ENCODE measurements at places on chromosomes 16 and 17.

GRCh38 chr17:66655861-66656260, 179.1 kb upstream of the CACNG5 start:
- DNase-seq, result peak; percentile 18

GRCh38 chr16:83606486-83607030, 201.2 kb upstream of the HSBP1 start:
- no peak for DNase-seq

GRCh38 chr17:16882243-16882925, 89.5 kb downstream of the TNFRSF13B start:
- DNase-seq, result no peak

DNA sequence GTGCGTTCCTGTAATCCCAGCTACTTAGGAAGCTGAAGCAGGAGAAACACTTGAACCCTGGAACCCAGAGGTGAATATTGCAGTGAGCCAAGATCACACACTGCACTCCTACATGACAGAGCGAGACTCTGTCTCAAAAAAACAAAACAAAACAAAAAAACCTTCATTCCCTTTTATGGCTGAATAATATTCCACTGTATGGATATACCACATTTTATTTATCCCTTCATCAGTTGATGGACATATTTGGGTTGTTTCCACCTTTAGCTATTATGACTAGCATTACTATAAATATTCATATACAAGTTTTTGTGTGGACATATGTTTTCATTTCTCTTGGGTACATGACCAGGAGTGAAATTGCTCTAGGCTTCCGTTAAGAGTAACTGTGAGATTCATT, 30.9 kb upstream of the PRKCA start:
- no peak for DNase-seq

GRCh38 chr16:86991679-86992078, 325.5 kb downstream of the C16orf95 start:
- DNase-seq, result no peak

DNA sequence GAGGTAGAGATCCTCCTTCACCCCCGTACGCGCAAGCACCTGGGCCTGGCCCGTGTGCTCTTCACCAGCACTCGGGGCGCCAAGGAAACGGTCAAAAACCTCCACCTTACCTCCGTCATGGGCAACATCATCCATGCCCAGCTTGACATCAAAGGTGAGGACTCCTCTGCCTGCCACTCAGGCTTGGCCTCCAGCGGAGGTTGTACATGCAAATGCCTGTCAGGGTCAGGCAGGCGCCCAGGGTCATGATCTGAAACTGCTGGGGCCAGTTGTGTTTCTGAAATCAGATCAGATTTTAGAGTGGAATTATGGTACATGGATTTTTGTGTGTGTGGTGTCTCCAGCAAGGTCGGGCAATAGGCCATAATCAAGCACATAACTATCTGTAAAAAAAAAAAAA, 3.8 kb downstream of the SETD1A start:
- DNase-seq, result no peak

DNA sequence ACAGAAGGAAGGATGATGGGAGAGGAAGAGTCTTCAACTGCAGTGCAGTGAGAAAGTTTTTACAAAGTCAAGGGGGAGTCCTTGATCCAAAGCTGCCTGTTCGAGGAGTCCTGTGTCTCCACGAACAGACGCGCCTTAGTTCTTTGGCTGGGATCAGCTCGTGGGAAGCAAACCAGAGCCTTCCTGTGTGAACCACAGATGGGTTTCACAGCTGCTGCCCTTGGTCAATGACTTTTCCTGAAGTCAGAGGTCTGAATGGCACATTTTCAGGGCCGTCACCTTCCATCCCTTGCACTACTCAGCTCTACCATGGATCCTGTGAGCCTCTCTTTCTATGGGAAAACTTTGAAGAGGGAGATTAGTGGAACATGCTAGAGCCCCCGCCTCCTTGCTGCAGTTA, 4.2 kb upstream of the SBK1 start:
- DNase-seq, result no peak

GRCh38 chr17:2023692-2024571, 1.2 kb downstream of the RTN4RL1 start:
- DNase-seq, result no peak

- no peak for DNase-seq
These were observed 434.6 kb upstream of the MAF start for GRCh38 chr16:80034948-80035663.

GRCh38 chr17:48506246-48506645, 24.6 kb downstream of the HOXB1 start:
- DNase-seq, result no peak

DNA sequence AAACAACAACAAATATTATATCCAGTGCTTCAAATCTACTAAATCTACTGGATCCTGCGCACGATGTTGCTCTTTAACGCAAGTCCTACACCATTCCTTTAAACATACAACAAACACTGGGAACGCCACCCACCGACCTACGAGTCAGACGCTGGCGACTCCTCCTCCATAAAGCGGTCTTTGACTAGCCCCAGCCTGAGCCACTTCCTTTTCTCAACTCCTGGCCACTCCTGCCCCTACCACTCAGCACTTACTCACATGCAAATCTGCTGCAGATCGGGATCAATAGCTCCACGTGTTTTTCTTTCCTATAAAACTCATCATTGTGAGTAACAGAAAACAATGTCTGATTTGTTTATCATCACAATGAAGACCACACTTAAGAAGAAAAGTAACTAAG, 32.8 kb upstream of the MNT start:
- no peak for DNase-seq

- no peak for DNase-seq
These were observed 10.2 kb downstream of the NOG start for GRCh38 chr17:56603486-56604238.

DNA sequence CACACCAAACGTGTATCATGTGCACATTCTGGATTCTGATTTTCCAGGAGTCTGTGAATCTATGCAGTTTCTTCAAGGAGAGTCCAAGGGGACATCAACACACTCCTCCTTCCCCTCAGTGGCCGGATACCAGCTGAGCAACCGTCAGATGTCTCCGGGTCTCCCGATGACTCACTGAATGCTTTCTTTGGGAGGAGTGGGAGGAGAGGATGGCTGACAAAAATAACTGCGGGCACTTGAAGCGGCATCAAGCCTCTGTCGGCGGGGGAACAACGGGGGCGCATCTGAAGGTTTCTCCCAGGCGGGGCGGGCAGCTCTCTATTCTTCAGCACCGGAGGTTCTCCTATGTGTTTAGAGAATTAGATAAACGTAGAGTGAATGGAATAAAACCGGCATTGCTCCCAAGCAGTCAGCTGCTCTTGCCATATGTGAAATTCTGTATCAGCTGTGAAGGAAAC, 24.6 kb upstream of the LRRC75A start:
- DNase-seq, result no peak

DNA sequence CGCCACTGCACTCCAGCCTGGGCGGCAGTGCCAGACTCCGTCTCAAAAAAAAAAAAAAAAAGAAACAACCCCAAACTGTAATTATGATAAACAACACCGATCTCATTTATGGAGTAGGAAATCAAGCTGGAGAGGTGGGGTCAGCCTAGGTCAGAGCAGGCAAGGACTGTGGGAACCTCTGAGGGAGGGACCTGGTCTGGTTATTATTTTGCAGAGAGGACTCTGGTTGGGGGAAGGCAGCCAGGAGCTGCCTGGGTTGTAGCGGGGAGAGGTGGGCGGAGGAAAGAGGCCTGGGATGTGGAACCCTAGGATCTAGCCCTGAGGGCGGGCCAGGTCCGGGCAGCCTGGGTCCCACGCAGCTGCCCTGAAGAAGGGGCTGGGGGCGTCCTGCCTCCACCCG, 10.9 kb upstream of the HS3ST6 start:
- DNase-seq, result no peak

GRCh38 chr16:58088091-58088490, 41.1 kb downstream of the CFAP20 start:
- DNase-seq, result no peak

DNA sequence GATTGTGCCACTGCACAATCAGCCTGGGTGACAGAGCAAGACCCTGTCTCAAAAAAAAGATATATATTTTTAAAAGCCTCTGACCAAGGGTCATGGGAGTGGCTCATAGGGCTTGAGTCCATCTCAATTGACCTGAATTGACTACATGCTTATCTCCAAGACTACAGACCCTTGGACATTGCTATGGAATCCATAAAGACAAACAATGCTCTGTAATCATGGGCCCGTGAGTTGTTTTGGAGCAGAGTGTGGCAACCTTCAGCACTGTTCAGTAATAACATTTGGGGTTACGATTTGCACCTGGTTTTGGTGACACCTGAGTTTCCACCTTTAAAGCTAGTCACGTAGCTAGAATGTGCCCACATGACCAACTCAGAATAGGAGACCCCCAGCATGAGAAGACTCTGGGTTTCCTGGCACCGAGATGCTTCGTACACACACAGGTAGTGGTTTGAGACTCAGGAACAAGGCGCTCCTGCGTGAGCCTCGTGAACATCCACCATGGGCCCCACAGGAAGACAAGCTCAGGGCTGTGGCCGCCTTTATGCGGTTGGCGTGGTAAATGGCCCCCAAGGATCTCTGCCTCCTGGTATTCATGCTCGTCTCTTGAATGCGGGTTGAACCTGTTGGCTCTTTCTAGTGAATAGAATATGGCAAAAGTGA, 66.6 kb upstream of the RPH3AL start:
- no peak for DNase-seq

DNA sequence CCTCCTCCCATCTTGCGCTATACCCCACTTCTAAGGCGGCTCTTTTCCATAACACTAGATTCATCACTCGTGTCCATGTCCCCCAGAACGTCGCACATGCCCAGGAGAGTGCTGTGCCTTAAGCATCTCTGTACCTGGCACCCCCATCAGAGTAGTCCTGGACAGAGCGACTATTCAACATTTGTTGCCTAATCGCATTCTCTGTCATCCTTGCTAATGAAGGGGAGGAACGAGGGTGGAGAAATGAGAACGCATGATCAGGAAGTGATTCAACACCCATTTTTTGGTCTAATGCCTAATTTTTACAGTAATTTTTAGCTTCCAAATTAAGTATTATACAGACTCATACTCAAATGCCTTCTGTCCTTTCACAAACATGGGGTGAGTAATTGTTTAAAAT, 53.2 kb downstream of the SLC39A11 start:
- DNase-seq, result no peak

DNA sequence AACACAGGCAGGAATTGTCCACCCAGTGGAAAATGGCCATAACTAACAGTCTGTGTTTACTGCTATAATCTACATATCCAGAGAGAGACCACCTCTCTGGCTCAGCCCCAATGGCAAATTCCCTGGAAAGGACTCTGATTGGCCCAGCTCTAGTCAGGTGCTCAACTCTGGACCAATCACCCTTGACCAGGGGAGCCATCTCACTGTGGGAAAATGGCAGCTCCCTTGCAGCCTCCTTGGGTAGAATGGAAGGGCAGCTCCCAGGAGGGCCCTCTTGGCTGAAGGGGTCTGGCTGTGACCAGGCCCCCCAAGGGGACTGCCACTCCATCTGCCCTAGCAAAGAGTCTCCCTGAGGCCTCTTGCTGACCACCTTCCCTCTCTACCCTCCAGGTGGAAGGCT, 3.1 kb downstream of the ALOX15B start:
- DNase-seq, result no peak

- DNase-seq, result no peak
These were observed 26.6 kb downstream of the GOSR2 start for GRCh38 chr17:46949291-46950174.

GRCh38 chr16:83674931-83675535, 132.7 kb upstream of the HSBP1 start:
- no peak for DNase-seq

DNA sequence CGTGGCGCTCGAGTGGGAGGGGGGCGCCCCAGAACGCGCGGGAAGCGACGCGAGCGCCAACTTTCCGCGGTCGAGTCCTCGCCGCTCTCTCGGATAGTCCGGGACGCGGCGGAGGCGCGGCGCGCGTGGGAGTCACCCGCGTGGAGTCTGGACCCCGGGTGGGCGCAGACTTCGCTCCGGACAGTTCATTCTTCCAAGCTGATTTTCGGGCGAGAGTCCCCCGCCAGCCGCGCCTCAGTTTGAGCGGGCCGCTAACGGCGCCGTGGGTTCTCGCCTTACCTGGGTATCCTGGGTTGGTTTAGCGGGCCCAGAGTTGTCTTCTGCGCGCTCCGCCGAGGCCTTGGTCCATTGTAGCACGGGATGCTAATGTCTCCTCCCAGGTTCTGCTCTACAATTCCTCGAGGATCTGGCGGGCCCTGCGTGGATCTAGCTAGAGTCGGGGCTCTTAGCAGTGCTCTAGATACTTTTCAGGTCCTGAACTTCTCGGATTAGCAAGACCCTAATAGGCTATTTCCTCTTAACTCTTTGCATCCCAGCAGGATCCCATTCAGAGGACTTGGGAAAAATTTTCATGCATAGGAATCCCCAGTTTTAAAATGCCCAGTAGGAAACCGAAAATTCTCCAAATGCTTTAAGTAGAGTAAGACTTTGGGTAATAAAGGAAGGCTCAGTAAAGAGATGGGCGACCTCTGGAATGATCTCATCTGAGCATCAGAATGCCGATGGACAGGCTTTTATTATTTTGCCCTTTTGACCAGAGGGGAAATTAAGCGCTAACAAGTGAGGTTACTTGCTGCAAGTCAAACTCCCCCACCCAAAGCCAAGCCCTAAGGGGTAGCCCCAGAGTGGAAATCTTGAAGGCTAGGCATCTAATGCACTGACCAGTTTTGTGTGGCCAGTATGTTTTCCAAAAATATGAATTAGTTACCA, 537 bp upstream of the GJC1 start:
- DNase-seq, result no peak

- no peak for DNase-seq
These were observed 12.5 kb downstream of the CMTM3 start for GRCh38 chr16:66617010-66617434.

GRCh38 chr17:16870253-16871245, 101.4 kb downstream of the TNFRSF13B start:
- no peak for DNase-seq

DNA sequence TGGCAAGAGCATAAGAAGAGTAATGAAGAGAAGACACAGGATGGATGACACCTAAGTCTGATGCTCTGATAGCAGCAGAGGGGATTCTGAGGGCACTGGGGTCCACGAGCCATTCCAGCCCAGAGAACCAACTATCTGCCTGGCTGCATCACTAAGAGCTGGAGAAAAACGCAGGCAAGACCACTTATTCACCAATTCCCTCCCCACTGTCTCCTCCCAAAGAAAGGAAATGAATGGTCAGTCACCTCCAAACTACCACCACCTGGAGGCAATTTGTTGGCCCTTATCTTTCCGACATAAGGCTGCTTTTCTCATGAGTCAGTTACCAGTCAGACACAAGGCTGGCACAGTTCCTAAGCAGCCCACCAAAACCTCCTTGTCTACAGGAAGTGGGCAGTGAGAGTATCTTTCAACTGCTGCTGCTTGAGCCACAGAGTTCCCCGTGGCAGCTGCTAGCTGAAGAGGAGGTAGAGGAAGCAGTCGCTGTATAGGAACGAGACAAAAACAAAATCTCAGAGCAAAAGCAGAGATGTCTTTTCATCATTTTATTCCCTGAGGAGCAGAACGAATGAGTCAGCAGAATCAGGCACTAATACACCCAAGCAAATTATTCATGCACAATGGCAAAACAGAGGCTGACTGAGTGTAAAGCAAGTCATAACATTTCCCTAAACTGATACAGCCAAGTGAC, 111.1 kb downstream of the SMG6 start:
- peak; percentile 49 for DNase-seq

GRCh38 chr17:50482516-50482915, 3.9 kb downstream of the RSAD1 start:
- DNase-seq, result peak; percentile 85
